SK-N-MC (cell line): ENCODE measurements at places on chromosomes 12 and 14.

DNA sequence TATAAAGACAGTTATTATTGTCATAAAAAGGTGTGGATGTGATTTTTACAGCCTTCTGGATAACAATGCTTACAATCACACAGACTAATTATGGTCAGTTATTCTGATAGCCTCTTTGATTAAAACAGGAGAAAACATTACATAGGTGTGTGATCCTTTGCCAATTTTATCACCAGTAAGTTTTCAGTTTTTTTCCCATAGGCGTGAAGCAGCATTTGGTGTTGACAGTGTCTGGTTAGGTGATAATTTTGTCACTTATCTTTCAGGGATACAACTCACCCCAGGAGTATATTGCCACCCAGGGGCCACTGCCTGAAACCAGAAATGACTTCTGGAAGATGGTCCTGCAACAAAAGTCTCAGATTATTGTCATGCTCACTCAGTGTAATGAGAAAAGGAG, 208.8 kb downstream of the EPS8 start:
- no peak for DNase-seq

DNA sequence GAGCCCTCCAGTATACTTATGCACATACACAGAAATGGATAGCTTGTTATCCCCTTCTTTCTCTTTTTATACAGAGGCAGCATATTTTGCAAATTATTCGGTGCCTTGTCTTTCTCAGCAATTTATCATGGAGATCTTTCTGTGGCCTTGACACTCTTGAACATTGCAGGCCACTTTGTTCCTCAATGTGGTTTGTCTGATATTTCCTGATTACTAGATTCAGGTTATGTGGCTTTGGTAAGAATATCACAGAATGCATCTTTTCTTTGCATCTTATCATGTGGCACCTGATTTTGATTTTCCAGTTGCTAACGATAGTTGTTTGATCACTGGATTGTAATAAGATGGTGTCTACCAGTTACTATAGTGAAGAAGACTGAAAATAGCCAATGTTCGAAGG, 7.1 kb upstream of the SNRPF start:
- DNase-seq, result no peak

DNA sequence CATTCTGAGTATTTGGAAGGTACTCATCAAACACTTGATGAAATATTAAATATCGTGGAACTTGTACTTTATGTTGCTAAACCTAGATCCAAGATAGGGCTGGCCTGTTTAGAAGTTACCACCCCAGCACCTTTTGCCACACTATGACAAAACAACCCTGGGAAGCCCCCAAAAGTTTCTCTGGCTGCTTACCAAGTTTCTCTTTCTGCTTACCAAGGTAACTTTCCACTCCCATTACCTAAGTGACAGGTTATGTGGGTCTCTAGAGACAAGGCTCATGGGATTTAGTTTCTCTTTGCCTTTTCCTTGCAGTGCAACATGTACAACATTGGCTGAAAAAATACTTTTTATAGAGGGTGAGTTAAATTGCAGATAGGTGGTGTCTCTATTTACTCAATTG, 28.9 kb upstream of the PPM1A start:
- no peak for DNase-seq

DNA sequence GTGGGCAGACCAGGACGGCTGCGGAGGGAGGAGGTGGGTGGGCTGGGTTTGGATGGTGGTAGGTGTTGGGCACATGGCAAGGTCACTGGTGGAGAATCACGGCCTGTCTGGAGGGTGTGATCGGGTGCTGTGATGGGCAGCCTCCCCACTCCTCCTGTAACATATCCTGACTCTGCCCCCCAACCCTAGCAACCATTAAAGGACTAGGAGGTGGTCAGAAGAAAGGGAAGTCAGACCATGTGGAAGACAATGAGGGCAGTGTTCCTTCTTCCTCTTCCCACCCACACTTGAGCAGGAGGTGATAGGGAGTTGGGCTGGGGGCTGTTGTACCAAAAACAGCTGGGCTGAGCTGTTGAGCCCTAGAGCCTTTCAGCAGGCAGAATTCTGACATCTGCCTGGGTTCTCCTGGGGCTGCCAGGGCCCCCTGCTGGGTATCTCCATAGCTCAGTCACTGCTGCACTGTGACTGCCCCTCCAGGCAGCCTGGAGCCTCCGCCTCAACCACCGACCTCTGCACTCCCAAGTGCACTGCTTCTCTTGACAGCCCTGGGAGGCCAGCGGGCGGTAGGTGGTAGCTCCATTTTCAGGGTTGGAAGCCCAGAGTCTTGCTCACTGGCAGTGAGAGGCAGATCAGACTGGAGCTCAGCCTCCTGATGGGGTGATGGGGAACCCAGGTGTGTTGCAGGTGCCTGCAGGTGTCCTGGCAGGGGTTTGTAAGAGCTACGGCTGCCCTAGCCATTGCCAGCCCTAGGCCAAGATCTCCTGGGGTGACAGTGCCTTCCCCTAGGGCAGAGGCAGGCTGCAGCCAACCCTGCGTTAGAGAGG, 15.4 kb downstream of the VASH1 start:
- DNase-seq, result no peak

DNA sequence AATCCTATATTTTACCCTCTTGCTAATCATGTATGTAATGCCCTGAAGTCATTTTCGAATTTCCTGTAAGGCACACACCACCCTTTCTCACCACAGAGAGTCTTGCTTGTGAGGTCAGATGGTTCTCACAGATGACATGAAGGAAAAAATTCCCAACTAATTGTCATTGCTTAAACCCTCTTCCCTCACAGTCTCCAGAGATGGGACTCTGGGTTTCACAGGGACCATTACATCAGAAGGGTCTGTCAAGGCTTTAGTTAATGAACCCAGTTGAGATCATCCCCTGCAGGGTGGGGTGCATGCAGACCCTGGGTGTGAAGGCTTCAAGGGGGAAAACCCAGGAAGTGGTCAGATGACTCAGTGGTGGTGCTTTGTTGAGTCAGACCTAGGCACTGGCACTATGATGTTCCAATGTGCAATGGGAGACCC, 229.6 kb downstream of the BCAT1 start:
- DNase-seq, result peak; percentile 16

DNA sequence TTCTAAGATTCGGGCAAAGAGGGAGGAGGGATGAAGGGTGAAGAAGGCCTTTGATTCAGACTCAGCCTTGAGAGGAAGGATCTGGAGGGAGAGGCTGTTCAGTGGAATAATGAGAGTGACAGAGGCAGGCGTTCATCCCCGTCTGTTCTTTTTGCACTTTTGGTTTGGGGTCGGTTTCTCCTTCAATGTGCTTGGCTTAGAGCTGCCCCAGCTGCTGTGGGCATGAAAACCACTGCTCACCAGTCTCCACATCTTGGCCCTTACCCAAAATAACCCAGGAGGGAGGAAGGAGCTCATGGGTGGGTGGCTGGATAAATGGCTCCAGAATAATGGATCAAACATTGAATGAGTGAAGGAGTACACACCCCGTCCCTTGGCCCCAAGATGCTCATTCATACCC, 261.7 kb upstream of the FKBP4 start:
- DNase-seq, result no peak

GRCh38 chr12:39048395-39048794, 143.0 kb upstream of the CPNE8 start:
- DNase-seq, result no peak

DNA sequence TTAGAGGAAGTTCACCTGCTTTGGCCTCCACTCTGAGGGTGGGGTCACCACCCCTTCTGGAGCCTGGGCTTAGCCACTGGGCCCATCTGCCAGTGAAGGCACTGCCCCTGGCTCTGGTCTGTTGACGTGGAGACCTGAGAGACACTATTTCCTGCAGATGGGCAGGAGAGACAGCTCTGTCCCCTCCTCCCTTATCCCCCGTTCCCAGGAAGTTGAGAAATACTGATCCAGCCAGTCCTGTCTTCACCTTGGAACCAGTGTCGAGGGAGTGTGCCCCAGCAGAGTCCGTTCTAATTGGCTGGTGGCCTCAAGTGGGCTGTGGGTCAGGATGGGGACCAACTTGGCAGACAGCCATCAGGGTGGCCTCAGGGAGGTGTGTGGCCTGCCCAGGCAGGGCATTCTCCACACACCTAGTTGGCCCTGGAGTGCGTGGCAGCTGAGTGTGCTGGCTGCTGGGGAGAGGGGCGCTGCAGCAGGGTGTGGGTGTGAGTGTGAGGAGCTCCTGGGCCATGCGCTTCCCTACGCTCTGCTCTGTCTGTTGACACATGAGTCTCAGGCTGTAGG, 25.4 kb downstream of the CLSTN3 start:
- no peak for DNase-seq

GRCh38 chr14:95023115-95023514, 134.2 kb downstream of the DICER1 start:
- DNase-seq, result no peak

DNA sequence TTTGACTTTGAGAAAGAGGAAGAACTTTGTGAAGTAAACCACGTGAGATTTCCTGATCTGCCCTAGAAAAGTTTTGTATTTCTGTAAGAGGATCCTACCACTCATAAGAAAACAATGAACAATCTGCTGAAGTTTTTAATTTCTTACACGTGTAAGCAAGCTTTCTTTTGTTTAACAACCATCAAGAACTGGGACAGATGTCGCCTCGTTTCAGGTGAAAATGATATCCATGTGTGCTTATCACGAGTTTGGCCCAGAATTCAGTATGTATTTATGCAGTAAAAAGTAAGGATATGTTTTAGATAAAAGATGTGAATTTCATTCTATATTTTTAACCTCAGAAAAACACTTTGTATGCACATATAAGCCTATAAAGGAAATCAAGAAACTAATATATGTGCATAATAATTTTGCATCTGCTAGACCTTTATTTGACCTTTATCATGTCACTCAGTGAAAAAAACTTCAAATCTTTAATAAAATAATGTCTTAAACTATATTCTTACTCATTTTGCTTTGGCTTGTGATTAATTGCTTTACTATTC, 56.9 kb upstream of the DHRS4 start:
- DNase-seq, result no peak

DNA sequence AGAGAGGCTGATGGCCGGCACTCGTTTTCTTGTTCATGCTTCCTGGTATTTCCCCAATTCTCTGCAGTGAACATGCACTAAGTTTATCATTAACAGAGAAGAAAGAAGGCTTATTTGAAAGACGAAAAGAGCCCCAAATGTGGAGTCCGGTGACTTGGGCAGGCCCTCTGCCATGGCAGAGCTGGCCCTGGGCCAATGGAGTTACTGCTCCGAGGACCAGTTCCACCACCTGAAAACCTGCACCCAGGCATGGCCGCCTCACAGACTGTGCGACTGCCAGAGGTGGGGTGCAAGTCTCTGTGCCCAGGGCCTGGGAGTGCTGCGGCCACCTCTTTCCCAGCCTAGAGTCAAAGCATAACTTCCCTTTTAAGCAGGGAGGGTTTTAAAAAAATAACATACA, 24.9 kb downstream of the DEGS2 start:
- no peak for DNase-seq

- DNase-seq, result no peak
Measured at GRCh38 chr12:101021442-101021841, 188.6 kb downstream of the SLC5A8 start.

DNA sequence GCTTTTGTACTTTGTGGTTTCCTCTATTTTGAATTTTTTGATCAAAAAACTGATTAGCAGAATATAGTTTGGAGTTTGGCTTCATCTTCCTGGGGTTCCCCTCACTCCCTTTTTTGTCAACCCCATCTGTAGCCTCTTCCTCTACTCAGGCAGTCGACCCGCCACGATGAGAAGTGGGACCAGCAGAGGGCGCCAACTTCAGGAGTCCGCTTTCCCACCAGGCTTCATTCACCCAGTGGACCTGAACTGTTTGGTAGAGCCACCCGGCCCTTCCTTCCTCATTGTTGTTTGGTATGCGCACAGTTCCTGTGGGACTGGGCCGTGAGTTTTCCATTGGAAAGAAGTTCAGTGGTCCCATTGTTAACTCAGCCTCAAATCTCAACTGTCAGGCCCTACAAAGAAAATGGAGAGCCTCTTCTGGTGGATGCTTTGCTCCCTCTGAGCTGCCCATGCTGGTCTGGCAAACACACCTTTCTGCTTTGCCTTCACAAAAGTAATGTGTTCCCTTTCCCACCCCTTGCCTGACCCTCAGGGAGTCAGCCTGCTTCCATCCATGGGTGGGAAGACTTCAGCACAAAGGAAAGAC, 21.7 kb downstream of the TMBIM6 start:
- no peak for DNase-seq

DNA sequence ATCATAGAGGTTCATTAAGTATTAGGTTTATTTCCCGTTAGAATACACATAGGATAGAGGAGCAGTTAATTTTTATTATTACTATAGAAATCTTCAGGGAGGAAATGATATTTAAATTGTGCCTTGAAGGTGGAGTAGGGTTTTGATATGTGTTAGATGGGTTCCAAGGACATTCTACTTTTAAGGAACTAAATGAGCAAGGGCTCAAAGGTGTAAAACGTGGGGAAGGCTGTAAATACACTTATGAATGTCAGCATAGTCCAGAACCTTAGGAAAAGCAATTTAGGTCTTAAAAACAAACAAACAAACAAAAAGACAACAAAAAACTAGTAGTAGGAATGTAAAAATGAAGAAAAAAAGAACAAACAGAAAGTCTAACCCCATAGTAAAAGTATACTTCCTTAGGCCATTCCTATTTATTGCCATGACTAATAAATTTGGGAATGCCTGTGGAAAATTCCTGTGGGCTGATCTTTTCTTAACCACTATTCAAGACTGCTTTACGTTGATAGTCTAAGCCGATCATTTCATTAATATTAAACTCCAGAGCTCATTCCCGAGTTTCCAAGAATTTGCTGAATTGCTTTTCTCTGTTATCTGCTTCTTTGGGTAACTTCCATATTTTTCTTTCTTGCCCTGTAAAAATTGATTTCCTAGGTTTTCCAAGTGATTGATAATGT, 180.3 kb downstream of the RAD51B start:
- DNase-seq, result peak; percentile 74

DNA sequence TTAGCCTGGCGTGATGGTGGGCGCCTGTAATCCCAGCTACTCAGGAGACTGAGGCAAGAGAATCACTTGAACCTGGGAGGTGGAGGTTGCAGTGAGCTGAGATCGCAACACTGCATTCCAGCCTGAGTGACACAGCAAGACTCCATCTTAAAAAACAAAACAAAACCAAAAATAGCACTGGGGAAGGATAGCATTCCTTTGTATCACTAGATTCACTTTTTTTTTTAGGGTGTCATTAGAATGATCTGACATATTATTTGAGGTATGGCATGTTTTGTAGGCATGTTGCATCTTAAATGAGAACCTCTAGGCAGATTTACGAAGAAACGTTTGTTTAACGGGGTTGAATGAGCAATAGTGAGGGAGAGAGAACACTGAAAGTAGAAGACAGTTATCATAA, 16.8 kb upstream of the FAR2 start:
- no peak for DNase-seq

DNA sequence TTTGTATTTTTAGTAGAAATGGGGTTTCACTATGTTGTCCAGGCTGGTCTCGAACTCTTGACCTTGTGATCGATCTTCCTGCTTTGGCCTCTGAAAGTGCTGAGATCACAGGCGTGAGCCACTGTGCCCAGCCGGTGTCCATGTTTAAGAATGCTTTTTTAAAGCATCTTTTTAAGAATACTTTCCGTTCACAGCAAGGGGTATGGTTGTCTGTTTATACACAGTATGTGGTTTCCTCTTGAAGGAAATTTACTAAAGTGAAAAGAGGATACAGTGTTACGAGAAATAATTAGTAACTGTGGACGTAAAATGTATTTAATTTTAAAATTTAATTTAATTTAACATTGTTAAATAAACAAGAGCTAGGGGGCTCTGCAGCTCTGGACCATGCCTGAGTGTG, 73.4 kb downstream of the GSC start:
- no peak for DNase-seq
